Heart left ventricle (tissue), 16 donors: ENCODE measurements at places on chromosomes 2 and 18. TPM values are rescaled to one million over a fixed set of nuclear protein-coding genes. Genes with fewer than 3 reads are reported as not detected.

DNA sequence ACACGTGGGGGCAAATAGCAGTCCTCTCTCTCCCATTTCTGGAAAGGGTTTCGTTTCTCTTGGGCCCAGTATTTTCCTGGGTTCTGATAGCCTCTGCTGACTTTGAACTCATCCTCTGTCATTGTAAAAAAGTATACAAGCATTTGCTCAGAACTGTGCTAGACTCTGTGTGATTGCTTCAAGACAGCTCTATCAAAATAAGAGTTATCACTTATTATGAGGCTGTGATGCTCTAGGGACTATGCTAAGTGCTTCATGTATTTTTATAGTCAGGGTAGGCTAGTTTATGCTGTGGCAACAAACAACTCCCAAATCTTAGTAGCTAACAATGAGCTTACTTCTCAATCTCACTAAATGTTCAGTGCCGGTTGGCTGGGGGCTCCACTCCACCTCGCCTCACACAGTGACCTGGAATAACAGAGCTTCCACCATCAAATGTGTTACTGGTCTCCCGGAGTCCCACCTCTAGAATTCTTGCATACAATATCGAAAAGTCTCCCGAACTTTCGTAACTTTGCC lies 110.8 kb upstream of the CDC42EP3 start:
- DNase-seq, result no peak

DNA sequence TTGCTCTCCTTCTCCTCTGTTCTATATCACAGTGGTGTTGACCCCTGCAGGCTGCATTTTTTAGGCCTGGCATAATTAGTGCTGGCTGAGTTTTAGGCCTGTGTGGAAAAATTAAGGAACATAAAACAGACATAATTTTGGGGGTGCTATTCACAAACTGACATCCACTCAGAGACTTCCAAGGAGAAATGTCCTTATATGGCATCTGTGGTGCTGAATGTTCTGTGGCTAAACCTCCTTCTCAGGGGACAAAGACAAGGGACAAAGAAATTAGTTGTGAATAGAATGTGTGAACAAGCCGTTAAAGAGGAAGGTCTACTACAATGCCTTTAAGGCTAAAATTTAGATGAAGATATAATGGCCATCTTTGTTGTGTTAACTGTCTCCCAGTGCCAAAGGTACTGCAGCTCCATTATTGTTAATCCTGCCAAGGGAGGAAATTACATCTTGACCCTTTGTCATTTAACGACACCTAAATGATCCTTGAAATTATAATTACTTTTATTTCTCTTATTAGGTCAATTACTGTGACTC lies 870.0 kb upstream of the CHAC2 start:
- DNase-seq, result no peak

Gene MCM6
- 2.9 TPM for total RNA-seq

Gene CEP68
- total RNA-seq, result 16.1 TPM

Gene KLHL29
- total RNA-seq, result 0.80 TPM

GRCh38 chr2:156476850-156477206 lies 40.6 kb downstream of the GPD2 start:
- no peak for DNase-seq

DNA sequence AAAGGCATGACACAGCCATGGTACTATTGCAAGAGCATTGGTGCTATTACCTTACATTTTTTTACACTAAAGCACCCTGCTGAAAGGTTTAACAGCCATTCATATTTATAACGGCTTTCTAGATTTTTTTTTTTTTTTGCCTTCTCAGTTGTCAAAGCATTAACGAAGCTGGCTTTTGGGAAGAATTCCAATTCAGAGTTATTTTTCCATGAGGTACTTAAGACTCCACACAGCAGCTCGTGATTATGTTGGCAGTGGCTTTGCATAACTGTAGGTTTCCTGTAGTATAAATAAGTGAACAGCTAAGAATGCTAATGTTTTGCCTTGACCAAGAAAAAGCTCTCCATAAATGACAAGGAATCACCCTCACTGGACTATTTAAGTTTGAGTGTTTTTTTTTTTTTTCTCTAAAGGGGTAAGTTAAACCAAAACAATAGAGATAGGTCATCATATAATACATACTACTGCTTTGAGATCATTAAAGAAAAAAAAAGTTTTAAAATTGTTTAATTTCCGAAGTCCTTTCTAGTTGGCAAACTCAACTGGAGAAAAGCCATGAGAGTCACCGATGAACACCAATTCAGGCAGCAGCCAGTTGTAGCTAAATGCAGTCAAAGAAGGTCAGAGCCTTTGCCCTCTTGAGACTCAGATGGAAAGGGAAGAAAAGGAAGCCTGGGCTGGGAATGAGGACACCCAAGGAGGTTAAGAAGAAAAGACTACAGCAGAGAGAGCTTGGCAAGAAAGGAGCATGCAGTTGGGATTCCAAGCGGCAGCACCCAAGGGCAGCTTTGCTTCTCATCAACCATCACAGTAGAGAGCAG lies 187.4 kb upstream of the NCKAP5 start:
- DNase-seq, result peak; percentile 40

Gene TPO
- 13.8 TPM for total RNA-seq

GRCh38 chr18:71630696-71631095 lies 913.4 kb downstream of the CBLN2 start:
- no peak for DNase-seq

Gene UGT1A5
- not detected for total RNA-seq

Gene REG3G
- total RNA-seq, result not detected

- no peak for DNase-seq
These were observed 79.7 kb downstream of the HS1BP3 start for GRCh38 chr2:20571231-20571630.

Gene HOXD10
- total RNA-seq, result not detected

GRCh38 chr2:177604271-177605065 lies 211.9 kb downstream of the AGPS start:
- peak; percentile 13 for DNase-seq

- no peak for DNase-seq
These were observed 419.3 kb upstream of the TNP1 start for GRCh38 chr2:217279140-217279539.

Gene ATRAID
- 144 TPM for total RNA-seq

Gene PAX8
- total RNA-seq, result not detected

DNA sequence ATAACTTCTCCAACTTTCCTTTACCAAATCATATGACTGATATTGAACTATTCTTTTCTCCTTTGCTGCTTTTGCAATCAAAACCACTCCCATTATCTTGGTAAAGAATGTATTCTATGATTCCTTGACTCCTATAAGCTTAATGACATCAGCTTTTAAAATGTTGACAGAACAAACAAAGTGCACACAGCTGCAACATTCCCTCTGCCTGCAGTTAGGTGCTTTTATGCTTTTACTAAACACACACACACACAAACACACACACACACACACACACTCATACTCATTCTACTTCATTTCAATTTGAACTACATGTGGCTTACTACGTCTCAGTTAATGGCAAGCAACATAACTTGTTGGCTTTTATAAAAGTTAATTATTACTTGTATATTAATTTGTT lies 946.6 kb downstream of the DPP10 start:
- DNase-seq, result no peak

- DNase-seq, result no peak
These were observed 90.8 kb downstream of the RAD51AP2 start for GRCh38 chr2:17427401-17427800.

Gene NIF3L1
- 21.1 TPM for total RNA-seq

- no peak for DNase-seq
These were observed 557.9 kb downstream of the TNS1 start for GRCh38 chr2:217444932-217445331.

DNA sequence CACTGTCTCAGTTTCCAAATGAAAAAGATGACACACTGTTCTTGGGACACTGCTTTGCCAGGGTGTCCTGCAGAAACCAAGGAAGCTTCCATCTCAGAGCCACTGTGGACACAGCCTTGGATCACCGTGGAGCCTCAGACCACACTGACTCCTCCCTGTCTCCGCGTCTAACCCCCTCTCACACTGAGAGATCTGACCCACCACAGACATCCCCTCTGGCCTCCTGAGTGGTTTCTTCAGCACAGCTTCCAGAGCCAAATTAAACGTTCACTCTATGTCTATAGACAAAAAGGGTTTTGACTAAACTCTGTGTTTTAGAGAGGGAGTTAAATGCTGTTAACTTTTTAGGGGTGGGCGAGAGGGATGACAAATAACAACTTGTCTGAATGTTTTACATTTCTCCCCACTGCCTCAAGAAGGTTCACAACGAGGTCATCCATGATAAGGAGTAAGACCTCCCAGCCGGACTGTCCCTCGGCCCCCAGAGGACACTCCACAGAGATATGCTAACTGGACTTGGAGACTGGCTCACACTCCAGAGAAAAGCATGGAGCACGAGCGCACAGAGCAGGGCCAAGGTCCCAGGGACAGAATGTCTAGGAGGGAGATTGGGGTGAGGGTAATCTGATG lies 113.4 kb upstream of the PKDCC start:
- no peak for DNase-seq

Gene XIRP2
- total RNA-seq, result 269 TPM

GRCh38 chr2:193373120-193373519 lies 1178.4 kb upstream of the TMEFF2 start:
- DNase-seq, result no peak

Gene NR4A2
- total RNA-seq, result 14.2 TPM

- no peak for DNase-seq
These were observed 26.2 kb upstream of the ARHGEF4 start for GRCh38 chr2:130810490-130810889.
